ENCODE measurements at places on chromosomes 13 and 19. TPM values are rescaled to one million over a fixed set of nuclear protein-coding genes. Genes with fewer than 3 reads are reported as not detected.

DNA sequence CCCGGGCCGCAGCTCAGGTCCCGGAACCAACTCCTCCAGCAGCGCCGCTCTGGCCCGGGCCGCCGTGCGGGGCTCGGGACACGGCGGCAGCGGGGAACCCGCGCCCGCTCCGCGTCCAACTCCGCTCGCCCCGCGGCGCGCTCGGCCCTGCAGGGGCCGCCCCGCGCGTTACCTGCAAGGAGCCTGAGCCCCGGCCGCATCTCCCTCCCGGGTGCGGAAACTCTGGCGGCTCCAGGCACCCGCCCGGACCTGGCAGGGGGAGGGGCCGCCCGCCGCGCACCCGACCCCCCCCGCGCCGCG is at the start of gene TMTC4:
TMTC4 (minus strand) TSS at position 224 of the 300 bp plus-strand sequence. CDS start 4,433 bp downstream, outside the sequence.
- no peak for DNase-seq

DNA sequence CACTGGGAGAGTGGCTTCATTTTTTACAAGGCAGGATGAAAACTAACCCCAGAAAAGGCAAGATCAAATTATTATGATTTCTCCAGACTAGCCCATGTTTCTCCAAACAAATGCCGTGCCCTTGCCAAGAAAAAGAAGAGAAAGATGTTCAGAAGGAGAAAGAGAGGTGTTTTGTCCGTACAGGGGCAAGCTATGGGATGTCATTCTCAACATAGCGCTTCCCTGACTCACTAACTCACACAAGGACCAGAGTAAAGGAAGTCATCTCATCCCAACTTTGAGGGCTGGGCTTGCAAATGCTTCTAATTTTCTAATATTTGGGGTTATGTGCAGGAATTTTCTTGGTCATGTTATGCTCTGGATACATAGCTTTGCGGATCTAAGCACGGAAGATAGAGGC is 224.2 kb upstream of the MAB21L1 start:
- no peak for DNase-seq

- no peak for DNase-seq
These were observed 10.2 kb upstream of the PTOV1 start for GRCh38 chr19:49840736-49841249.

- DNase-seq = no peak
These were observed 81.6 kb upstream of the TM9SF2 start for GRCh38 chr13:99419591-99420243.

GRCh38 chr13:105982219-105982930 is 553.1 kb downstream of the EFNB2 start:
- DNase-seq = no peak

DNA sequence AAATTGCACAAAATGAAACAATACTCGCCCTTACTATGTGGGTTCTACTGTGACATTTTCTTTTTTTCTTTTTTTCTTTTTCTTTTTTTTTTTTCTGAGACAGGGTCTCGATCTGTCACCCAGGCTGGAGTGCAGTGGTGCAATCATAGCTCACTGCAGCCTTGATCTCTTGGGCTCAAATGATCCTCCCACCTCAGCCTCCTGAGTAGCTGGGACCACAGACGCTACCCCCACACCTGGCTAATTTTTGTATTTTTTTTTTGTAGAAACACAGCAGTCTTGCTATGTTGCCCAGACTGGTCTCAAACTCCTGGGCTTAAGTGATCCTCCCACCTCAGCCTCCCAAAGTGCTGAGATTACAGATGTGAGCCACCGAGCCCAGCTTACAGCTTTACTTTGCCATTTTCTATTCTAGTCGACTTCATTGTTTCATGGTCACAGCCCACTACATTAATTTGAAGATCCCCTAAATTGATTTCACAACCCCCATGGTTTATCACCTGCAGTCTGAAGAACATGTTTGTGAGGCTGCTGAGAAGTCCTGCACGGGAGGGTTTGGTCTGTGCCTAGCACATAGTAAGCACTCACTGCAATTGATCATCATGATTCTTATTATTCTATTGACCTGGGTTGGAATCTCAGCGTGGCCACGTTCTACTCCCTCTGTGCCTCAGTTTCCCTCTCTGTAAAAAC is 3.8 kb downstream of the BCL3 start:
- no peak for DNase-seq

DNA sequence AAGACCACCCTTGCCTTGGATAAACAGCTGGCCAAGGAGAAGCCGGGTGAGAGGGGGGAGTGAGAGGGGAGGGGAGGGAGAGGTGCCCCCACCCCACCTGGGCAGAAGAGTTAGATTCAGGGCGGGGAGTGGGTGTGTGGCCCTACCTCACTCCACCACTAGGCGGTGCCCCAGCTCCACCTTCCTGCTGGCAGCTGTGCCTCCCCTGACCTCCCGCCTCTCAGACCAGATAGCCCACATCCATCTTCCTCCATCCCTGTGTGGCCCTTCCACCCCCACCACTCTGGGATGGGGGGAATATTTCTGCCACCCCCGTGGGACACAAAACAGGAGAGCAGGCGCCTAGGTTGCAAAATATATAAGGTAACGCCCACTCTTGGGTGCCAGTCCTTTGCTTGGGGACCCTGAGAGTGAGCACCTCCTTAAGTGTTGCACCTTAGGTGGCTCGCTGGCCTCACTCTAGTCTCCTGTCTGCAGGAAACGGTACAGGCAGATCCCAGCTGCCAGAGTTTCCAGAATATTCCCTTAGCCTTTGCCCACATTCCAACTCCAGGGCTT is 13.8 kb upstream of the EHD2 start:
- DNase-seq = no peak

DNA sequence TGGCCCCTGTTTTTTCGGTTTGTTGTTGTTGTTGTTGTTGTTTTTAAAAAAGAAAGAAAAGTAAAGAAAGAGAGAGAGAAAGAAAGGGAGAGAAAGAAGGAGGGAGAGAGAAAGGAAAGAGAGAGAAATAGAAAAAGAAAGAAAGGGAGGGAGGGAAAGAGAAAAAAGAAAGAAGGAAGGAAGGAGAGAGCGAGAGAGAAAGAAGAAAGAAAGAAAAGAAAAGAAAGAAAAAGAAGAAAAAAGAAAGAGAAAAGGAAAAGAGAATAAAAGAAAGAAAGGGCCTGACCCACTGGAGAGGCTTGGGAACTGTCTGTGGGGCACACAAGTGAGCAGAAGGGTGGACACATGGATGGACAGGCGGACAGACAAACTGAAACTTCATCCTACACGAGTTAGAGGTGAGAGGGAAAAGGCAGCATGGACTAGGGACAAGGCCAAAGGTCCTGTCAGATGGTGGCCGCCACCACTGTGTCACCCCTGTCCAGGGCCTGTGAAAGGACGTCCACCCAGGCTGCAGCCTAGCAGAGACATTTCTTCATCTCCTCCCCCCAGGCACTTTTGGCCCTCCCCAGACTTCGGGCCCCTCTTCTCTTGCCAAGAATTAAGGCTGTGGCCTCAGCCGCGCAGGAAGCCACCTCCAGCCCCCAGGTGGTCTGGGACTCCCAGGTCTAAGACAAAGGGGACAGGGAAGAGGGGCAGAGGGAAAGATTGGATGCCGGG is 9.1 kb upstream of the BCAM start:
- no peak for DNase-seq

GRCh38 chr13:108316413-108316812 is 46.9 kb downstream of the TNFSF13B start:
- no peak for DNase-seq

GRCh38 chr13:31167490-31167889 is 5.8 kb upstream of the HSPH1 start:
- DNase-seq = no peak

DNA sequence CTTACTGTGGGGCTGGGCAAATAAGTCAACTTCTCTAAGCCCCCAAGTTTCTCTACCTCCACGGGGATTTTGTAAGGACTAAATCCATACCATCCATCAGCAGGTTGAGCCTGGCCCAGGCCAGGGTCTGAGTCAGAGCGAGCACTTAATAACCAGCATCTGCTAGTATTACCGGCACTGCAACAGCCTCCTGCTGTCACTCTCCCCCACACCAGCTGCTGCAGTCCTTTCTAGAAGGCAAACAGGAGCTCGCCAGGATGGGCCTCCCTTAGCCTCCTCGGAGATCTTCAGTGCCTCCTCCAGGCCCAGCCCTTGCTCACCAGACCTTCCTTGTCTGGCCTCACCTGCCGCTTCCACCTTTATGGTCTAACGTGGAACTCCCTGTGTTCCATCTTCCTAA is 3.2 kb downstream of the NAPA start:
- no peak for DNase-seq

DNA sequence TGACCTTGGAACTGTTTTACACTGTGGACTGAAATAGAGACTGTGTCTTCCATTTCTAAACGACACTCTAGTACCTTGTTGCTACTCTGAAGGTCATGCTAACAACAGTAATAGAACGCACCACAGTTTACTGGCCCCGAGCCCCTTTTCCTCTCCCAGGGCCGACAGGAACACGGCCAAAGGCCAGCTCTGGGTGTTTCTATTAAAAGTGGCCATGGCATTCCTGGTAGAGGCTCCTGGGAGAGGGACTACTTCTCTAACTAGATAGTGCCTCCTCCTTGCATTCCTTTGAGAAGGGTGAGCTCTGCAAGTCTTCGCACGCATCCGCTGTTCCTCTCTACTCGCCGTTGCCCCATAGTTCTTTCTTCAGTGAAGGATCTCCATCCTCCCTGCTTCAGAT is 18.7 kb upstream of the SIAH3 start:
- DNase-seq = no peak

DNA sequence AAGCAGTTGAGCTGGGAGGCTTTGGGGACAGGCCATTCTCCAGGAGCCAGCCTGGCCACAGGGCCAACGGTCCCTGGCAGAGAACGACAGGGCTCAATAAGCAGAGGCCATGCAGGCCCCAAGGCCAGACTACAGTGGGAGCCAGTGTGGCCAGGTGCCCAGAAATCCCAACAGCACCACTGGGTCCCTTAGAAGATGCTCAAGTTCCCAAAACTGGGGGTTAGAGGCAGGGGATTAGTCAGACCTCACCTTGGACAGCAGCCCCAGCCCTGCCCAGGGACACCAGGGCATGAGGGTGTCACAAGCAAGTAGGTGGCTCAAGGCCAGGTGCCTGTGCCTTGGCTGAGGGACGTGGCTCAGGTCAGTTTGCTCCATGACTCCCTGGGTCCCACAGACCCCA is 12.8 kb downstream of the SCGB2B2 start:
- no peak for DNase-seq

RFPL4A gene
- polyA plus RNA-seq = 0.25 TPM

CCL25 gene
- 0.22 TPM for polyA plus RNA-seq

MBD3L3 gene
- not detected for polyA plus RNA-seq

NR2F6 gene
- polyA plus RNA-seq = 40.4 TPM

CABP5 gene
- polyA plus RNA-seq = not detected

GJB2 gene
- polyA plus RNA-seq = 4.0 TPM
